ENCODE measurements at places on chromosomes 5 and 9.
A peak's percentile ranks its signal among the peaks of the same experiment; 100 is the strongest.

DNA sequence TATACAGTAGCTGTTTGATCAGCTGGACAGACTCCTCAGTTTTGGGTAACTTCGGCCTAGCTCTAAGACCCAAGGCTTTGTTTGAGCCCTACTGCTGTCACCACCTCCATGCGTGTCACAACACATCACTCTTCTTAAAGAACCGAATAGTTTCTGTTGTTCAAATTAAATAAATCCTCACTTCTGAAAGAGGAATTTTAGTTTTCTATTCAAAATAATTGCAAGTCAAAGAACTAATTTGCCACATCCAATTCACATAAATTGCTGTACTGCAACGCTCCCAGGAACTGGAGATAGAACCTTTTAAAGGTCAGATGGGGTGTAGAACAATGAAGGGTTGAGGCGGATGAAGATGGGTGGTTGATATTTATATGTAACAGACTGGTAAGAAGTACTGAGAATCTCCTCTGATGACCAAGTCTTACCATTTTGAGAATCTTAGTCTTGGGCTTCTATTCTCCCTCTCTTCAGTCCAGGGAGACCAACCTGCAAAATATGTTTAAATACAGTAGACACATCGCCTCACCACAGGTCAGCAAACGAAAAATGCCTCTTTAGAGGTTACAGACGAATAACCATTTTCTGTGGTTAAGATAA is 1.6 kb downstream of the NREP start:
- DNase-seq: no peak

GRCh38 chr5:112574536-112574935 is 155.5 kb upstream of the EPB41L4A start:
- no peak for DNase-seq

GRCh38 chr5:61504143-61504770 is 172.2 kb downstream of the ZSWIM6 start:
- DNase-seq: no peak

DNA sequence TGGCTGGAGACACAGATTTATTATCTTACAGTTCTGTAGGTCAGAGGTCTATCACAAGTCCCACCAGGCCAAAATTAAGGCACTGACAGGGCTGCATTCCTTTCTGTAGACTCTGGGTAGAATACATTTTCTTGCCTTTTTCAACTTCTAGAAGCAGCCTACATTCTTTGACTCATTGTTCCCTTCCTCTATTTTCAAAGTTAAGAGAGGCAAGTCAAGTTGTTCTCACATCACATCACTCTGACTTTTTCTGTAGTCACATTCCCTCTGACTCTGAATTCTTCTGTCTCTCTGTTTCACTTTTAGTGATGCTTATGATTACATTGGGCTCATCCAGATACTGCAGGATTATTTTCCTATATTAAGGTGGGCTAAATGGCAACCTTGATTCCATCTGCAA is 119.0 kb downstream of the MELK start:
- DNase-seq: no peak

- DNase-seq: peak; percentile 32
These were observed 61.5 kb downstream of the NR3C1 start for GRCh38 chr5:143341807-143342570.

DNA sequence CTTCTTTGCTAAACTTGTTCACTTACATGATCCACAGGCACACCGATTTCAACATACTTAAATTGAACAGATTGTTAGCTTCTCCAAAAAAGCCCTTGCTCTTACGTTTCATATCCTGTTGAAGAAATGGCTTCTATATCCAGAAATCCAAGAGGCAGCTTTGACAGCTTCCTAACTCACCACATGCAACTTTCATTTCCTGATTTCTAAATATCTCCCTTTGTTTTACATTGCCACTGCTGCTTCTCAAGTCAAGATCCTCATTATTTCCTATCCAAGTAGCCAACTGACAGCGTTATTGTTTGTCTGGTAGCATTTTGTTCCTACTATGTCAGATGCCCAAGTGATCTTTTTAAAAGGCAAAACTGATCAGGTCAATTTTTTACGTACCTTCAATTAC is 913.2 kb upstream of the TYRP1 start:
- no peak for DNase-seq

- DNase-seq: no peak
These were observed 27.9 kb downstream of the NFX1 start for GRCh38 chr9:33318225-33318624.

DNA sequence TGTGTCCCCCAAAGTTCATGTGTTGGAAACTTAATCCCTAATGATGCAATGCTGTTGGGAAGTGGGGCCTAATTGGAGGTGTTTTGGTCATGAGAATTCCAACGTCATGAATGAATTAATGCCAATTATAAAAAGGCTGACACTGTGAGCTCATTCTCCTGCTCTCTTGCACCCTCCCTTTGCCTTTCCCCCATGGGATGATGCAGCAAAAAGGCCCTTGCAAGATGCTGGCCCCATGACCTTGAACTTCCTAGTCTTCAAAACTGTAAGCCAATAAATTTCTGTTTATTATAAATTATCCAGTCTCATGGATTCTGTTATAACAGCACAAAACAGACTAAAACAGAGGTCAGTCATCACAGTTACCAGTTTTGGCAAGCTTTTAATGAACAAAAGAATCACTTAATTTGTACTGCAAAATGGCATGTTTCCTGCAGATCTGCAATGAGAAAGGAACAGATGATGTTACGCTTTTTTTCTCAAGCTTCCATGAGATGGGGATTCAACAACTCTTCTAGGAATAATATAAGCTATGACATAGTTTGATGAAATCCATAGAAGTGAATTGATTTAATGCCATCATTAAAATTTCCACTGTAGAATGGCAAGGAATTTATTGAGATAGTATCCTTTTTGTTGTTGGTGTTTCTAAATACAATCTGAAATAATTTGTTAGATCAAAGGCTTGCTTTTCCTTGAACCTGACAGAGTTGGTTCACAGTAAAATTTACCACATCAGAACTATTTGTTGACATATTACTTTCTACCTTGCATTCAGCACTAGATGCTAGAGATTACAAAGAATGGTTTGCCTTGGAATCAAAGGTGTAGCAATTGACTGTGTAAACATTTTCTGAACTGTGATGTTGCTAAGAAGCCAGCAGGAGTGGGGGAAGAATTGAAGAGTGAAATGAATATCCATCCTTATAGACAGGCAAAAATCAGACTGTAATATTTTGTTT is 29.3 kb upstream of the RFK start:
- DNase-seq: no peak

GRCh38 chr5:159929176-159929575 is 12.9 kb downstream of the ADRA1B start:
- no peak for DNase-seq

GRCh38 chr5:113195251-113195650 is 218.7 kb downstream of the DCP2 start:
- no peak for DNase-seq

GRCh38 chr9:32589083-32589723 is 16.2 kb upstream of the NDUFB6 start:
- peak; percentile 52 for DNase-seq

GRCh38 chr5:127667926-127668325 is 19.0 kb downstream of the CTXN3 start:
- DNase-seq: no peak

DNA sequence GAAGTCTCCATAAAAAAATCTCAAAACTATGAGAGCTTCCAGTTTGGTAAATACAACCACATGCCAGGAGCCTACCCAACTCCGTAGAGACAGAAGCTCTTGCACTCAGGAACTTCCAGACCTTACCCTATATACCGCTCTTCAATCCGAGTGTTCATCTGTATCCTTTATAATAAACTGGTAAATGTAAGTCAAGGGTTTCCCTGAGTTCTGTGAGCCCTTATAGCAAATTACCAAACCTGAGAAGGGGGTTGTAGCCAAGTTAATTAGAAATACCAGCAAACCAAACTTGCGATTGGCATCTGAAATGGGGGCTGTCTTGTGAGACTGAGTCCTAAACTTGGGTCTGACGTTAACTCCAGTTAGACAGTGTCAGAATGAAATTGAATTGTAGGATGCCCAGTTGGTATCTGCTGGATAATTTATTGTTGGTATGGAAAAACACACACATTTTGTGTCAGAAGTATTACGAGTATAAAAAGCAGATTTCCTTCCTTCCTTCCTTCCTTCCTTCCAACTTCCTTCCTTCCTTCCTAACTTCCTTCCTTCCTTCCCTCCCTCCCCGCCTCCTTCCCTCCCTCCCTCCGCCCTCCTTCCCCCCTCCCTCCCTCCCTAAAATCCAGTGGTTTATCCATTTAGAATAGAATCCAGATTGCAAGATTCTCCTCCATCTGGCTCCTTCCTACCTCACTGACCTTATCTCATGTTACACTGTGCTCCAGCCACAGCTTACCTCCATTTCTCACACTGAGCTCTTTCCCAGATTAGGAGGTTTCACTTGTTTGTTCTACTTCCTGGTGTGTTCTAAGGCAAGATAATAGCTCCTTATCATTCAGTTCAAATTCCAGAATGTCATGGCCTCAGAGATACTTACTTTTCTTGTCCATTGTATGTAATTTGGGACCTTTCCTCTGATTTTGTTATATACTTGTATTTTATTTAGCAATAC is 196.7 kb downstream of the WDR70 start:
- DNase-seq: no peak

- DNase-seq: peak; percentile 30
These were observed 35.9 kb downstream of the MAMDC2 start for GRCh38 chr9:70079417-70080037.

DNA sequence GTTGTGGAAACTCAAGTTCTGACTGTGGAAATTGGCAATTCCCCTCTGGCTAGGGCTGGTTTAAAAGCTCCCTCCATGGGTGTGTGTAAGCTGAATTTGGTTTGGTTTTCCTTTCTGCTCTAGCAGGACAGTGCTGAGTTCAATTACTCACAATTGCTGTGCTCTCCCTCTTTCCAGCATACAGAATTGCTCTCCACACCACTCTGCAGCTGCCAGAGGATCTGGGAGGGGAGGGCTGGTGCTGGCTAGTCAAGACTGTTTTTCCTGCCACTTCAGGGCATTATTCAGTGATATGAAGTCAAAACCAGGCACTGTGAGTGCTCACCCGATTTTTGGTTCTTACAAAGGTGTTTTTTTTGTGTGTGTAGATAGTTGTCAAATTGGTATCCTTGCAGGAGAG is 336.9 kb upstream of the SLC24A2 start:
- no peak for DNase-seq

GRCh38 chr9:90301277-90301653 is 341.4 kb downstream of the DIRAS2 start:
- peak; percentile 93 for DNase-seq

GRCh38 chr5:68258531-68258930 is 43.0 kb downstream of the PIK3R1 start:
- no peak for DNase-seq

GRCh38 chr5:89901983-89902382 is 507.6 kb downstream of the CETN3 start:
- no peak for DNase-seq

Data from AG08395 (cell line).